ENCODE measurements at places on chromosomes 2 and 18.

- DNase-seq = no peak
Measured at GRCh38 chr2:47767880-47768609, 14.9 kb upstream of the MSH6 start.

DNA sequence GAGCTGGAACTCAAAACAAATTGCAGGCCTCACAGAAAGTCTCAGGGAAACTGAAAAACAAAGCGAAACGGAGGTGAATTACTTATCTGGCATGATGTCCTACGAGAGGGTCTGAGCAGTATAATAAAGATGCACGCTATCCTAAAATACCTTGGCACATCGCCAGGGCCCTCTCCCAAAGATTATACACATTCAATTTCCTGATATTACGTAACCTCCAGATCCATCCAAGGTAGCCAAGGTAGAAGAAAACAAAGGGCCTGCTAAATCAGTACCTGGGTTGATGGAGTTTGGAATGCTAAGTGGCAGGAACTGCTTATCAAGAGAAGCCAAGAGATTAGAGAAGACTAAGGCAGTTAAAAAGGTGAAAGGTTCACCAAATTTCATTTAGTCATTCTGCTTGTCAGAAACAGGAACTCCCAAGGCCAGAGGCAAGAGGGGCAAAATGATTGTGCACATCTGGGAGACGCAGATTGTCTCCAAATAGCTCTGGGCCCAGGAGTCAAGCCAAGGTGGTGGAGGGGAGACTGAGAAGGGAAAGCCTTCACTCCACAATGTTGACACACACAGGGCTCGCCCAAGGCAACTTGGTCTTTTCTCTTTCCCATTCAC is 236.8 kb upstream of the ATP5MC3 start:
- no peak for DNase-seq

DNA sequence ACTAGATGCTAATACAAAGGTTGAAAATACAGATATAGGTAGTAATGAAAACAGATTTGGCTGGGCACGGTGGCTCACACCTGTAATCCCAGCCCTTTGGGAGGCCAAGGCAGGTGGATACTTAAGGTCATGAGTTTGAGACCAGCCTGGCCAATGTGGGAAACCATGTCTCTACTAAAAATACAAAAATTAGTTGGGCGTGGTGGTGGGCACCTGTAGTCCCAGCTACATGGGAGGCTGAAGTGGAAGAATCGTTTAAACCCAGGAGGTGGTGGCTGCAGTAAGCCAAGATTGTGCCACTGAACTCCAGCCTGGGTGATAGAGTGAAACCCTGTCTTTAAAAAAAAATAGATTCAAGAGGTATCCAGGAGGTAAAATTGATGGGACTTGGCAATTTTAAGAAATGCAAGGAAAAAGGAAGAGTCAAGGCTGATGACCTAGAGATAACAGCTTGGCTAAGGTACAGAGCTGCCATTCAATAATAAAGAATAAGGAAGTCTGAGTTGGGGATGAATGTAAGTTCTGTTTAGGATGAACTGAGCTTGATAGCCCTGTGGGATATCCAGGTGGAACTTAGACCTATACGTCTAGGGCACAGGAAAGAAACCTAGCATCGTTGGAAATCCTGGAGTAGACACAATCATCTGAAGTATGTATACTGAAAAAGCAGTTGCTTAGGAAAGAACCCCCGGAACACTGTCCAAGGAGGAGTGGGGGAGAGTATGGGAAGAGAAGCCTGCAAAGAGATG is 9.1 kb downstream of the MAT2A start:
- no peak for DNase-seq

- no peak for DNase-seq
Measured at GRCh38 chr18:46771141-46771540, 14.3 kb upstream of the ST8SIA5 start.

DNA sequence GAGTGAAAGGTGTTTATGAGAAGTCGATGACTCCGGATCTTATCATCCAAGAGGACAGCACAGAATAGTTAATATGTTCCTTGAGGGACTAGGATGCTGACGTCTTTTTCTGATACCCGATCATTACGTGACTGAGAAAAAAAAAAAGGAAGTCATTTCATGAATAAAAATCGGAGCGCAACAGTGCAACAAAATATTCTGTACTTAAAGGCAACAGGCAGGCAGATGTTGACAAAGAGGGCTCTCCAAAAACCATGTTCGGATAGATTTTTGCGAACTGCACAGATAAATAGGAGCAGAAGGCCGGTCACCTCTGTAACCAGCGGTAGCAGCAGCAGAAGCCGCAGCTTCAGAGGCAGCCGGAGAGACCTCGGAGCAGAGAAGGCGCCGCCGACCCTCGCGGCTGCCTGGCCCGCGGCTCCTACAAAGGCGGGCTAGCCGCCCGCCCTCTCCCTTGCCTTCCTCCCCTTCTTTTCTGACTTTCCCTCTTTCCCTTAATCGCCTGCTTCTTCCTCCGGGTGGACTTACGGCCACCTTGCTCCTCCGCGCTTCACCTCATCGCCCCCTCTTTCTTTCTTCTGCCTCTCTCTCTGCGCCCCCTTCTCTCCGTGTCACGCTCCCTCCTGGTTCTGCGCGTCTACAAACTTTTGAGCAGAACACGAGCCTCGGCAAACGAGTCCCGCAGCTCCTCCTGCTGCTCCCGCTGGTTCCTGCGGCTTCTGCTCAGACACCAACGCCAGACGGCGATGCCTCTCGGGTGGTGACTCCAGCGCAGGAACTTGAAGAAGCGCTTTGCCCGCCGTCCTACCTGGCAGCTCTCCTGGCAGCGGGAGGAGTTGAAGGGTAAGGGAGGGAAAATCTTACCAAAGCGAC is at the start of gene ADCYAP1:
Gene ADCYAP1, plus strand, starts transcription at position 654 of the 873 bp plus-strand sequence. CDS start 516 bp downstream, outside the sequence.
- no peak for DNase-seq

GRCh38 chr2:2014251-2014771 is 270.0 kb upstream of the PXDN start:
- DNase-seq = no peak

GRCh38 chr18:3060667-3061580 is 48.0 kb upstream of the LPIN2 start:
- DNase-seq = no peak

- no peak for DNase-seq
Measured at GRCh38 chr2:5818961-5819600, 126.9 kb downstream of the SOX11 start.

GRCh38 chr2:179277429-179278196 is 13.0 kb upstream of the SESTD1 start:
- no peak for DNase-seq

GRCh38 chr2:5175231-5175630 is 517.0 kb upstream of the SOX11 start:
- DNase-seq = no peak

DNA sequence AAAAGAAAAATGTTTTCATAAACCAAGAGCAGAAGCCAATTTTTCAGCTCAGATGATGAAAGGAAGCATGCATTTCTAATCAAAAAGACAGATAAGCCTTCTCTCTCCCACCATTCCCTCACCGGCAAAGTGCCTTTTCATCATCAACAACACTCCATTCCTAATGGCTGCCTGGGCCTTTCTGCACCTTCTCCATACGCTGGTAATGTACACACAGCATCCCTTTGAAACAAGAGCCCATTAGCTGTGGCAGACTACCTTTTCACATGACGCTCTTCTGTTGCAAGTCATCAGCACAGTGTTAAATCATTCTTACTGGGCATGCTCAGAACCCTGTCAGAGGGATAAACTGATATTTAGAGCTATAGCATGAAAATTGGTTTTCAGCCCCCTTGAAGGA is 408.9 kb downstream of the MEIS1 start:
- DNase-seq = no peak

GRCh38 chr18:74282755-74283554 is 8.8 kb downstream of the CYB5A start:
- DNase-seq = no peak

- DNase-seq = no peak
Measured at GRCh38 chr2:146351689-146352088, 1493.1 kb upstream of the ACVR2A start.

DNA sequence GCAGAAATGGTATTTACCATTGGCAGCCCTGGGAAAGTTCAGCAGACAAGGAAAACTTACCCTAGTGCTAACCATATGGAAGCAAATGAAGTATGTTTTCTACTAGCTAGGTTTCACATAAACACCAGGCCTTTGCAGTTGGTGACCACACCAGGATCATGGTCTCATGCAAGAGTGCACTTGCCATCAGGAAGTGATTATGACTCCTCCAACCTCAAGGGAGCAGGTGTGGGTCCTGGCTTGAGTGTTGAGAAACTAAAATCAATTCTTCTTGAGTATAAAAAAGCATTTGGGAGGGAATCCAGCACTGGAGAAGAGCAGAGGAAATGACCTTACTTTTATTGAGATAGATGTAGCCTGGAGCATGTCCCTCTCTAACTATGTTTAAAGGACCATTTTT is 56.8 kb upstream of the SPAG16 start:
- DNase-seq = no peak
